ENCODE measurements at places on chromosomes 11 and 22.

DNA sequence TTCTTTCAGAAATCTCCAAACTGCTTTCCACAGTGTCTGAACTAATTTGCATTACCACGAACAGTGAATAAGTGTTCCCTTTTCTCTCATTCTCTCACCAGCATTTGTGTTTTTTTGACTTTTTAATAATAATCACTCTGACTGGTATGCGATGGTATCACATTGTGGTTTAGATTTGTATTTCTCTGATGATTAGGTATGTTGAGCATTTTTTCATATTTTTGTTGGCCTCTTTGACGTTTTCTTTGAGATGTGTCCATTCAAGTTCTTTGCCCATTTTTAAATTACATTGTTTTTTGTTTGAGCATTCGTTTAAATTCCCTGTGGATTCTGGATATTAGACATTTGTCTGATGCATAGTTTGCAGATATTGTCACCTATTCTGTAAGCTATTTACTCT is 1639.6 kb upstream of the TENM4 start:
- DNase-seq: no peak

DNA sequence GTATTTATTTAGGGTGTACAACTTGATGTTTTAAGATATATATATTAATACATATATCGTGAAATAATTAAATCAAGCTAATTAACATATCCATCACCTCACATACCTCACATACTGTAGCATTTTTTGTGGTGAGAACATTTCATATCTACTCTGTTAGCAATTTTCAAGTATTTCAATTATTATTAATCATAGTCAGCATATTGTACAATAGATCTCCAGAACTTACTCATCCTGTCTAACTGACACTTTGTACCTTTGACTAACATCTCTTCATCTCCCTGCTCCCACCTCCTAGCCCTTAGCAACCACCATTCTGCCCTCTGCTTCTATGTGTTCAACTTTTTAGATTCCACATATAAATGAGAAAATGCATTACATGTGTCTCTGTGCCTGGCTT is 108.4 kb downstream of the BARX2 start:
- no peak for DNase-seq

DNA sequence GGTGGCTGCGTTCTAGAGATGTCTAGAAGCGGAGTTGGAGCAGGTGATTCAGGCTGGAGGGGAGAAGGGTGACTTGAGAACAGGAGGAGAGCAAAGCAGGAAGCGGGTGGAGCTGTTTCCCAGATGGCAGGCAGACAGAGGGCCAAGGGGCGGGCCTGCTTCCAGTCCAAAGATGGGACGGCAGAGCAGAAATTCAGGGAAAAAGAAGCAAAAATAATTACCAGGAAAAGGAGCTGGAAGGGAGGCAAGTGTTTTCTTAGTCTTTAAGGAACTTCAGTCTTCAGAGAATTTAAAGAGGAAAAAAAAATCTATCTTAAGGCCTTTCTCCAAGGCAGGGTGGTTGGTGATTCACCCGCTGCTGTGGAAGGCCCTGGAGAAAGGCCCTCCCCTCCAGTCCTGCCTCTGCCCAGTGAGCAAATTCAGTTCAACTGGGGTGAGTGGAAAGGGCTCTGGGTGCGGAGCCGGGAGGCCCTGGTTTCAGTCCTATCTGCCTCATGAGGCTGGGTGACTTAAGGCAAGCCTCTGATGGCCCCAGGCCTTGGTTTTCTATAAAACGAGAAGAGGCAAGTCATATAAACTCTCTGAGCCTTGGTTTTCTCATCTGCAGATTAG is 4.5 kb upstream of the CREB3L1 start:
- DNase-seq: no peak

- no peak for DNase-seq
Observed at GRCh38 chr11:2460540-2461252, 15.9 kb downstream of the KCNQ1 start.

- no peak for DNase-seq
Observed at GRCh38 chr11:122751292-122752070, 86.8 kb upstream of the CRTAM start.

DNA sequence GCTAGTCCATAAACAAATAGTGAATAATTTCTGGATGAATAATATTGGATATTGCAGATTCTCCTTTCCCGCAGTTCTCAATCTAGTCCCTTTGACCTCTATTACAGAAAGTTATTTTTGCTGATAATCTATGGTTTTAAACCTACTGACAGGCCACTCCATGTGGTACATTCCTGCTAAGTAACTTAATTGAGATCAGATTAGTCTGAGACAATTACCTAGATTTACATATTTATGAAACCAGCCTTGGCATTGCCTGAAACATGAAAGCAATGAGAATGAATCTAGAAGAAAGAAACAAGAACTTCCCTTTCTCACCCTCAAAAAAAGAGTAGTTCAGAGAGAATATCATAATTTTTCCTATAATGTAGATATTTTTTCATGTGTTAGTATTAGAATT is 964.2 kb downstream of the JRKL start:
- no peak for DNase-seq

DNA sequence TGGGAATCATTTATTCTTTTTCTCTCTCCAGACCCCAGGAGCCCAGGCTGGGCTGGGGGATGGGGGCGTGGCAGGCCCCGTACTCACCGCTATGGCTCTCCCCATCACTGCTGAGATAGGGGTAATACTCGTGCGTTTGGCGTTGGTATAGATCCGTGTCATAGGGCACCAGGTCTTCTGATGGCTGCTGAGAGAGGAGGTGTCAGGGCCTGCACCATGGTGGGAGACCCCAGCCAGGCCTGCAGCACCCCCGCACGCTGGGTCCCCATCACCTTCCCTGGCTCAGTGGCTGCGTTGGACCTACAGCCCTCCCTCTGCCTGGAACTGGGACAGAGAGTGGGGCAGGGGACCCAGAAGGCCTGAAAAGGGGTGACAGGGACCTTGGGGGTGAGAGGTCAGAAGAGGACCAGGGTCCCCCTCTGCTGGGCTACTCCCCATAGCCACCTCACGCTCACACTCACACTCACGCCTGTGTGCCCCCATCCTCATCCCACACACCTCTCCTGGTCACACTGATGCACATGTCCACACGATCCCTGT is 2.7 kb downstream of the SPI1 start:
- no peak for DNase-seq

- DNase-seq: no peak
Observed at GRCh38 chr11:823441-824291, 4.1 kb upstream of the CRACR2B start.

- DNase-seq: no peak
Observed at GRCh38 chr11:18457450-18457849, 1.8 kb downstream of the LDHAL6A start.

- no peak for DNase-seq
Observed at GRCh38 chr11:134170177-134170918, 53.4 kb downstream of the NCAPD3 start.

DNA sequence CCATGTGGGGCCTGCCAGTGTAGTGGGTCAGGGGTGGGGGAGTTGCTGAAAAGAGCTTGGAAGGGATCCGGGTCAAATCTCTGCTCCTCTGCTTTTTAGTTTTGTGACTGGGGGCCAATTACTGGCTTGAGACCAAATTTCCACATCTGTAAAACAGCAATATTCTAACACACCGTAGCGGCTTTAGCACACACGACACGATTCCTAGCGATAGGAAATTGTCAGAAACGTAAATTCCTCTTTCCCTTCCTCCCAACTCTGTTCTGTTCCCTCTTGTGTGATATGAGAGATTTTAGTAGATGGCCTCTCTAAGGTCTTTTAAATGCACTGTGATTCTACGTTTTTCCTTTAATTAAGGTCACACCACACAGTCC is 71.9 kb downstream of the MICAL2 start:
- no peak for DNase-seq

DNA sequence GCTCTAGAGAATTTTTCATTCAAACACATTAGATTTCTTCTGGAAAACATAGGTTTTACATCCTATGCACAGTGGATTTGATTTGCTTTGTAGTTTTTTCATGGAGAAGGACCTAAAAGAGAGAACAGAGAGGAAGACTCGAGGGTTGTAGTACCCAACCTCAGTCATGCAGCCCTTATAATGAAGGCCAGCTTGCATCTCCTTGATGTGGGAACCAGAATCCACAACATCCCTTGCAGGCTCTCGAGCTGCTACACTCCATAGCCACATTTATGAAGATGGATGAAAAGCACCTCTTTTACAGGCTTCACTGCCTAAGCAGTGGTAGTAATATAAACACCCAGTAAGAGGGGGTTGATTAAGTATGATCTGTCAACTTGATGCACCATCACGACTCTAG is 9.5 kb upstream of the OR5B12 start:
- DNase-seq: no peak

GRCh38 chr11:109421981-109422869 is at the start of gene C11orf87:
Gene C11orf87, plus strand, starts transcription at chr11:109422190. Its CDS starts 1,444 bp downstream, at chr11:109423634.
- DNase-seq: no peak

DNA sequence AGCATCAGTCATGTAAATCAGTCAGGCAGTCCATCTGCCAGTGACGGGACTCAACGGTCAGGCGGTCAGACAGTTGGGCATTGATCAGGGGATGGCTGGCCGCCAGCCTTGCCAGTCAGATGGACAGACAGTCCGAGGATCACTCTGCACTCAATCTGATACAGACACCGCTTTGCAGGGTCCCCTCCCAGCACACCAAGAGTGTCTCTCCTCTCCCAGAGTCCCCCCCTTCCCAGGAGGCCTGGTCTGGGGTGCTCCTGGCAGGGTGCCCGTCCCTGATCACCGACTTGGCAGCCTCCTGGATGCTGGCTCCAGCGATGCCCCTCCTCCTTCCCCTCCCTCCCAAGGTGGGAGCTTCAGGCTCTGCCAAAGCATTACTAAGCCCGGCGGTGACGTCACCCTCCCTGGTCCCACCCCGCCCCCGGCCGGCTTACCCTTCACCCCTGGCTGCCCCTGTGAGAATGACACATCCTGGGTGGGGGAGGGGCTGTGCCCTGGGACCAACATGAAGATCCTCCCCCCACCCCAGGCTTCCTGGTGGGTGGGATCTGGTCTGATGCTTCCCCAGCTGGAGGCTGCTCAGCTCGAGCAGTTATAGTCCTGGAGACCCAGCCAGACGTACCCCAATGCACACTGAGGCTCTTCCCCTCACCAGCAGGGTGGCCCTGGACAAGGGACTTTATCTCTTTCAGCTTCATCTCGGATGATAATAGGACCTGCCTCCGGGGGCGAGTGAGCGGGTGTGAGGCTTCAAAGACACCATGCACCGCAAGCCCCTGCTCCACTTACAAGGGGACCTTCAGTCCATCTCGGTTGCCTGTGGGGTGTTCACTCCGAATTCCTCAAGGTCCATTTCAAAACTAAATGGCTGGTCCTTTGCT is 69.2 kb downstream of the CD82 start:
- peak; percentile 41 for DNase-seq

DNA sequence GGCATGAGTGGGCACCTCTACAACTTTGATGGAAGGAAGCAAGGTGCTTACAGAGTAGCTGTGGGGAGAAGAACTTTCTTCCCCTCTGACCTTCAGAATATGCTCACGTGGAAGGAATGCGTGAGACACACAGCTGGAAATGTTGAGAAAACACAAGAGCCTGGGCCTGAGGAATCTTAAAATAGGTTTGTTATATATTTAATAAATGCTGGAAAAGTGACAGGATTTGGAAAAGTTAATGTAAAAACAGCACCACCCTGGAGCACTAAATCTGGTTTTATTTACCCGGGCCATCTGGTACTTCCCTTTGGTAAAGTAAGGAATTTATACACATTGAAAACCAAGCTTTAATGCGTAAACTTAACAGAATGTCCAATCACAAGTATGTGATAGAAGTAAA is 14.0 kb upstream of the AMPD3 start:
- no peak for DNase-seq
